ENCODE measurements at places on chromosomes 2 and 18.

DNA sequence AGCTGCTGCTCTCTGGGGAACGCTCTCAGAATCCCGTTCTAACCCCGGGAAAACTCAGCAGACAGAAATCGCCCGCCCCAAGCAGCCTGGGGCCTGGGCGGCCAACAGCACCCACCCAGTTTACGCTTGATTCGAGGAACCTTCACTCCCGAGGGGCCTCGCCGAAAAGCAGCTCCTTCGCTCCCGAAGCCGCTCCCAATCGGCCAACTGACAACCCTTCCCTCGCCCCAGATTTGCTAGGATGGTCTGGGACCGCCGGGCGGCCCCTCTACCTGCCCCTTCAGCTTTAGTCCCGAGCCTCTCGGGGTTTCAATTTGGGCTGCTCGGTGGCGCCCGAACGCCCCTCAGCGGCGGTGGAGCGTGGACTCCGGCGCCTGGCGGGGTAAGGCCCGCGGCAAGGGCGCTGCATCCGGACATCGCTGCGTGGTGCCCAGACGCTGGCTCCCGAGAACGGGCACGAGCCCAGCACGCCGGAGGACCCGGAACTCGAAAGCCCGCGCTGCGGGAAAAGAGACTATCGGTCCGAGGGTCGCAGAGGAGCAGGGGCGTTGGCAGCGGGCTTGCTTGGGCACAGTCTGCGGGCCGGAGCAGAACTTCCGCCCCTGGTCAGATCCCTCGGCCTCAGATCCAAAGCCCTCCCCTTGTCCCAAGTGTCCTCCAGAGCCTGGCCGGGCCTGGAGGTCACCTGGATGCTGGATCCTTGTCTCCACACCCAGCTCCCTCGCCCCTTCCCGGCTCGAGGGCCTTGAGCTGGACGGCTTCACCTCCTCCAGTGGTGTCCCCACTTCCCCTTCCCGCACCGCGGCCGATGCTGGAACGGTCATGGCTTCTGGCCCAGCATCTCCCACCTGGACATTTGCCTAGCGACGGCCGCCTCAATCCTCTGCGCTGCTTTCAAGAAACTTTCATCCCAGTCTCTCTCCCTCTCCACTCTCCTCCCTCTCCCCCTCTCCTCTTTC lies 3.0 kb upstream of the OTX1 start:
- DNase-seq: peak; percentile 47

- no peak for DNase-seq
These were observed 385.7 kb downstream of the NRXN1 start for GRCh38 chr2:50646226-50646625.

GRCh38 chr2:33496726-33497125 lies 20.3 kb downstream of the RASGRP3 start:
- DNase-seq: no peak

DNA sequence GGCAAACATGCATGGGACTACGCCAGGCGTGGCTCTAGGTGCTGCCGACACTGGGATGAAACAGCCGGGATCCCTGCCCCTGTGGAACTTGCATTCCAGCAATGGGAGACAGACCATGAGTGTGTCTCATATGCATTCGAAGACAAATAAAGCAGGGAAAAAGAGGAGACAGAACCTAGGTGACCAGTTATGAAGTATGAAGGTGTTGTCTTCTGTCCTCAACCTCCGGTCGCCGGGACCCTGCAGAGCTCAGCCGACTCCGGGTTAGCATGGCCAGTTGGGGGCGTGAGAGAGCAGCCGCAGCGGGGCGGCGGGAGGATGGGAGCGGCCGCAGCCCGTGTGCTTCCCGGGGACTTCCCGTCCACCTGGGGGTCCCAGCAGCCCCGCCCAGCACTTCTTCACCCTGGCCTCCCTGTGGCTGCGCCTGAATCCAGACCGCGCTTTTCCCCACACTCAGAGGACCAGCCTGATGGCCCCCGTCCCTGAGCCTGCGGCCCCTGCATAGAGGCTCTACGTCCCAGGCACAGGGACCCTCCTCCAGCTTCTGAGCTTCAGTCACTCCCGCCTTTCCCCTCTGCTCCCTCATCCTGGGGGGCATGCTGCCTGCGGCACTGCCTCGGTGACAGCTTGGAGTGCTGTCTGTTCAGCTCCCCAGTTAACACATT lies 11.4 kb downstream of the ID2 start:
- DNase-seq: peak; percentile 41

DNA sequence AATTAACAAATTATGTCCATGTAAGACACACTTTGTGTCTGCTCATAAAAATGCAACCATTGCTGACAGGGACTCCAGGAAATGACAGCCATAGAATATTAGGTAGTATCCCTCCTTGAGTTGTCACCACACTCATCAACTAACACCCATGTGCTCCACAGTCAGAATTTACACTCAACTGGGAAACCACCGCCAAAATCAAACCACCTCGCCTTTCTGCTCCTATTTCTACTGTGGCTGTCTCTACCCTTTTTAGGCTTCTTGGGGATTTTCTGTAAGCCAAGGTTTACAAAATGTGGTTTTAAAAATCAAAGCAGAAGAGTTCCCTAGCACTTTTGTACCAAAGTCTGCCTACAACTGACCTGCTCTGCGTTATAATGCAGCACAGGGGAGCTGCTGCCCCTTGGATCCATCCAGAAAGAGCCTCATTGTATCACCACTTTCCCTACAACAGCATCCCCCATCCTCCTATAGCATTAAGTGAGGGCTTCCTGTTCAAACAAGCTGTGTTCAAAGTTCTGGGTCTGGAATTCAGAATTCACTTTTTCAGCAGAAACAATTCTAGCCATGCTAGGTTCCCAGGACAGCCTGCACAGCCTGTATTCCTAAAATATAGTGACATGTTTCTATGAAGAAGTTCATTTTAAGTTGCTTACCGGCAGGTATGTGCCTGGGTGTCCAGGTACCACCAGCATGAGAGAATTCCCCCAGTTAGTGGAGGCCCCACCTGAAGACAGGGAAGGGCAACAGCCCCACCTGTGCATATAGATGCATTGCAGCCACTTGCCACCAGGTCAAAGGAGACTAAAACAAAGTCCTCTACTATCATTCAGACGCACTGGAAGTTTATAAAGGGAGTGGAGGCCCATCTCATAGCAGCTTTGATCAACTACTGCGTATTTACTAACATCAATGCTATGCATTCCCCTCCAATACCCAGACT lies 104.3 kb downstream of the MYO5B start:
- DNase-seq: no peak

Data from stimulated activated naive CD8-positive, alpha-beta T cell treated with anti-CD3 and anti-CD28 coated beads, Interleukin-15, amount 100 ng/mL, for 72 hours (primary cell).